ENCODE measurements at places on chromosomes 16 and 17.

- DNase-seq: no peak
Observed at GRCh38 chr16:11145173-11145818, 110.7 kb downstream of the SOCS1 start.

GRCh38 chr16:70660672-70661350, 14.5 kb downstream of the IL34 start:
- no peak for DNase-seq

DNA sequence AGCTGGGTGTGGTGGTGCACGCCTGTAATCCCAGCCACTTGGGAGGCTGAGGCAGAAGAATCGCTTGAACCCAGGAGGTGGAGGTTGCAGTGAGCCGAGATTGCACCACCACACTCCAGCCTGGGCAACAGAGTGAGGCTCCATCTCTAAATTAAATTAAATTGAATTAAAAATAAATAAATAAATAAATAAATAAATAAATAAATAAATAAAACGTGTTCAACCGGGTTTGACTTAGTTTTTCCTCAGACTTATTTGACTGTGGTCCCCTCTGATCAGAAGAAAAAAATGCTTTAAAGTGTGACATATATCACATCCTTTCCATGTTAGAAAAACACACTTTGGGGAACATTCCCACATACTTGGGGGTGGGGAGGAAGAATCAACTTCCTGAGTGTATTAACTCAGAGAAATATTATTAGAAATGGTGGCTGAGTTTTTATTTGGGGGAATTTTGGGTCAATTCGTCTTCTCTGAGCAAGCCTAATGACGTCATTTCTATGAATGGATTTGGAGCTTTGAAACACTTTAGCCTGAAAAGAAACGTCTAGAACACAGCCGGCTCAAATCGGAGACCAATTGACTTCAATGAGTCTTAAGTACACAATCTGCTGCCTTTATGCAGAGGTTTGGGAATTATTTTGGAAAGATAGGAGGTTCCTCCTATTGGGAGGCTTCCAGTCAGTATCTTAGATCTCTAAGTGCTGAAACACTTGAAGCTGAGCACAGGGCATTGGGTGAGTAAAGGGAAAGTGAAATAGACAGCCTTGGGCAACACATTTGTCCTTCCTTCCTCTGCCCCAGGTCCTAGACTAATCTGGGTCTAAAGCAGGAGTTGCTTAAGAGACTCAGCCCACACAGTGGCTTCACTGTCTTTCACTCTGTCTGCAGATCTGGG, 132.6 kb downstream of the PITPNC1 start:
- no peak for DNase-seq

DNA sequence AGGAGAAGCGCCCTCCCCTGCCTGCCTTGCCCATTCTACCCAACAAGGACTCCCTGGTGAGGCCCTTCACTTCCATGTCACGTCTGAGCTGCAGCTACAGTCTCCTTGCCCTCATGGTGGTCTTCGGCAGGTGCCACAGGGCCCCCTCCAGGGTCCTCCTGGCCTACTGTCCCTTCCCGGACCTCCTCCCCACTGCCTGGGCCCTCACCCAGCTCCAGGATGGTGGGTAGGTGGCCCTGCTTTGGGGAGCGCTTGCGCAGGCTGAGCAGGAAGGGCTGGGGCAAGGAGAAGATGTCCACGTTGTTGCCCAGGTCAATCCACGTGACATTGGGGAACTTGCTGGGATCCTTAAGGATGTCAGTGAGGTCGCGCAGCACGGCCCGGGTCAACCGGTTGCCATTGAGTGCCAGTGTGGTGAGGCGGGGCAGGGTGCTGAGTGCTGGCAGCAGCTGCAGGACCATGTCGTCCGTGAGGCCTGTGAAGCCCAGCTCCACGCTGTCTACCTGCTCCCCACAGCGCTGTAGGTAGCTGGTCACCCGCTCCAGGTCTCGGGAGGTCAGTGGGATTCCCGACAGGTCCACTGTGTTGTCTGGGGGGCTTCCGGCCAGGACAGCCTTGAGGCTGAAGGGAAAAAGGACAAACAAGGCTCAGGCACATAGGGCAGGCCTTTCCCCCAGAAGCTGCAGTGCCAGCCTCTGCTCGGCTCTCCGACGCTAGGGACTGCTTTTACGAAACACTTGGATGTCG, 28.3 kb downstream of the TRPV2 start:
- DNase-seq: no peak

GRCh38 chr16:76265434-76266045, 11.7 kb upstream of the CNTNAP4 start:
- DNase-seq: no peak

DNA sequence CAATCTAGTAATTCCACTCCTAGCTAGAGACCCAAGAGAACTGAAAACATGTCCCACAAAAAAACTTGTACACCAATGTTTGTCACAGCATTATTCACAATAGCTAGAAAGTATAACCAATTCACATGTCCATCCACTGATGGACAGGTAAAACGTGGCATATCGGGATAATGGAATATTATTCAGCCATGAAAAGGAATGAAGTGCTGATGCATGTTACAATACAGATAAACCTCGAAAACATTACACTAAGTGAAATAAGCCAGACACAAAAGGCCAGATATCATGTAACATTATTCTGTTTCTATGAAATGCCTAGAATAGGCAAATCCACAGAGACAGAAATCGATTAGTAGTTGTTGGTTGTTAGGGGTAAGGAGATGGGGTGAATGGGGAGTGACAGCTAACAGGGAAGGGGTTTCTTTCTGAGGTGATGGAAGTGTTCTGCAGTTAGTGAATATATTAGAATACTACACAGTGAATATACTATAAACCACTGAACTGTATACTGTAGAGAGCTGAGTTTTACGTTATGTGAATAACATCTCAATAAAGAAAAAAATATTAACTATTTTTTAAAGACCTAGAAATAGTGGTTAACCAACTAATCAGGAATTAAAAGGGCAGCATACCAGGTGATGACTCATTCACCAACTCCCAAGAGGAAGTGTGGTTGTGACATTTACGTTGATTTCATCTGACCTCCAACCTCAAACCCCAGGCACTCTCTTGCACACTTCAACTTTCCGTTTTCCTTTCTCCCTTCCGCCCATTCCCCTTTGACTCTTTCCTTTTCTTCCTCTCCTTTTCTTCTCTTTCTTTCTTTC, 48.6 kb downstream of the GAS7 start:
- no peak for DNase-seq

- no peak for DNase-seq
Observed at GRCh38 chr17:75078284-75079022, 9.3 kb upstream of the SLC16A5 start.

- DNase-seq: no peak
Observed at GRCh38 chr17:56806949-56807348, 26.8 kb downstream of the C17orf67 start.

- DNase-seq: no peak
Observed at GRCh38 chr16:3042376-3042775, 4.0 kb upstream of the MMP25 start.
